Stimulated activated CD4-positive, alpha-beta T cell treated with anti-CD3 and anti-CD28 coated beads, Interleukin-1b, Interleukin-23, amount 100 ng/mL, for 1 hour (primary cell): ENCODE measurements at places on chromosomes 6 and 20.

GRCh38 chr20:31806564-31807355 is 12.4 kb upstream of the MYLK2 start:
- DNase-seq, result no peak

DNA sequence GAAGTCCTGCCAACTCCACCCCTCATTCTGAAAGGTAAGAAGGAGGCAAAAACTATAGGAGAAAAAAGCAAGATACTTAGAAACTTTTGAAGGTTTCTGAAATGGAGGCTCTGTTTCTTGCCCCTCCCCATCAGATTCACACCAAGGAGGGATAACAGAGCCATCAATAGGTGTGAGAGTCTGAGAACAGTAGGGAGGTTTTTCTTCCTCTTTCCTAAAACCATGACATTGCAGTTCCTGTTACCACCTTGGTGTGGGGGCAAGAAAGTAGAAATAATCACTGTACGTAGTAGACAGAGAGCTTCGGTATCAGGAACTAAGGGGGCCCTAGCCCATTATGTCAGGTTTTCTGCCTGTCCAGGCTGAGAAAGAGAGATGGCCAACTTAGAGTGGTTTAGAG is 333.3 kb upstream of the SYNCRIP start:
- no peak for DNase-seq

GRCh38 chr6:33717934-33718455 is 6.5 kb upstream of the UQCC2 start:
- DNase-seq, result no peak

DNA sequence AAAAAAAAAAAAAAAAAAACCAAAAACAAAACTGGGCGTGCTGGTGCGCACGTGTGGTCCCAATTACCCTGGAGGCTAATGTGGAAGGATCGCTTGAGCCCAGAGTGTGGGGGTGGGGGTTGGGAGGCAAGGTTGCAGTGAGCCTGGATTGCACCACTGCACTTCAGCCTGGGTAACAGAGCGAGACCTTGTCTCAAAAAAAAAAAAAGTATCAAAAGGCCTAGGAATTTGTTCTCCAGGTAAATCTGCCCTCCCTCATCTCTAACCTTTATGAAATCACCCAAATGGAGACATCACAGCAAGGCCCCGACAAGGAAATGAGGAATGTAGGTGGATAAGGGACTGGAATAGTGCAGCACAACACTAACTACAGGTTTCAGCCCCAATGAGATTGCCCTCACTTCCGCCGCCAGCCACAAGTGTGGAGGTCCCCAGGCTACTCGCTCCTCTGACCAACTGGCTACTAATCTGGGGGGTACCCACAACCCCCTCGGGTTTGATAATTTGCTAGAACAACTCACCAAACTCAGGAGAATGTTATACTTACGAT is 36.8 kb upstream of the DDR1 start:
- no peak for DNase-seq

GRCh38 chr6:51141080-51141479 is 322.4 kb downstream of the TFAP2B start:
- no peak for DNase-seq

DNA sequence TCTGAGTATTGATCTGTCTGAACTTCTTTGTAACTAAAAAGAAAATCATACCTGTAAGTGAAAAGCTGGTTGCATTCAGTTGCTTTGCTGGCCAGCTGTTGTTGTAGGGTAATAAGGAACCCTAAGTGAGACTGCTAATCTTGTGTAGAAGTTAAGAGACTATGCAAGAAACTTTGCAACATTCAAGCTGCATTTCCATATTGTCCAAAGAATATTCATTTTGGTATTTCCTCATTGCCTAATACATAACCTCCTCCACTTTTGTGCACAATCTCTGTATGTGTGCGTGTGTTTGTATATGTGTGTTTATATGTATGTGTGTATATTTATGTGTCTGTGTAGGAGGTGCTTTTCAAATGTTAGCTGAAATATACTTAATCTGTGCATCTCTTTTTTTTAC is 414.9 kb downstream of the CDKAL1 start:
- DNase-seq, result no peak

DNA sequence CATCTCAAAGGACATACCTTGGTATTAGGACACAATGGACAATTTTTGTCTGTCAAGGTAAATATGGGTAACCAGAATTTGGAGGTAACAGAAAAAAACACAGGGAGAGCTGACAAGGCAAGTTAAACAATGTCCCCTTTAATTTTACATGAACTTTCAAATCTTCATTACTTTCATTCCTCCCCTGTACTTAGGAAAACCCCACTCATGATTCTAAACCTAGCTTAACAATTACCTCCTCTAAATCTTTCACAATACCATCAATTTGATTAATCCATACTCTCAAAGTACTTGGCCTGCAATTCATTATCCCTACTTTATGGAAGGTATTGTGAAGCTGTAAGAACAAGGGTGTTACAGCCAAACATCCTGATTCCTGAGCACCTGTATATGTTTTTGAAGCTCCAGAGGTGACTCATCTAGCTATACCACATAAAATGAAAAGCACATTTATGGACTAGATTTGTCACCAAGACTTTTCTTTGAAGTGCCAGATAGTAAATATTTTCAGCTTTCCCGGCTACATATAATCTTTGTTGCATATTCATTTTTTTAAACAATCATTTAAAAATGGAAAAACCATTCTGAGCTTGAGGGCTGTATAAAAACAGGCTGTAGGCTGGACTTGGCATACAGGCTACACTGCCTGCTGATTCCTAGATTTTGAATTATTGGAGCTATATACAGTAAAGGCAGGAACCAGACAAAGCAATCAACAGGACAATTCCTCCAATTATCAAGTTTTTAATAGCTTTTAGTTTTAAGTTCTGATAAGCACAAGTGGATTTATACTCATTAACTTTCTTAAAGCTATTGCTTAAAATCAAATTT is 22.9 kb downstream of the DEK start:
- DNase-seq, result no peak

- no peak for DNase-seq
Measured at GRCh38 chr6:122620428-122620827, 10.2 kb downstream of the PKIB start.

DNA sequence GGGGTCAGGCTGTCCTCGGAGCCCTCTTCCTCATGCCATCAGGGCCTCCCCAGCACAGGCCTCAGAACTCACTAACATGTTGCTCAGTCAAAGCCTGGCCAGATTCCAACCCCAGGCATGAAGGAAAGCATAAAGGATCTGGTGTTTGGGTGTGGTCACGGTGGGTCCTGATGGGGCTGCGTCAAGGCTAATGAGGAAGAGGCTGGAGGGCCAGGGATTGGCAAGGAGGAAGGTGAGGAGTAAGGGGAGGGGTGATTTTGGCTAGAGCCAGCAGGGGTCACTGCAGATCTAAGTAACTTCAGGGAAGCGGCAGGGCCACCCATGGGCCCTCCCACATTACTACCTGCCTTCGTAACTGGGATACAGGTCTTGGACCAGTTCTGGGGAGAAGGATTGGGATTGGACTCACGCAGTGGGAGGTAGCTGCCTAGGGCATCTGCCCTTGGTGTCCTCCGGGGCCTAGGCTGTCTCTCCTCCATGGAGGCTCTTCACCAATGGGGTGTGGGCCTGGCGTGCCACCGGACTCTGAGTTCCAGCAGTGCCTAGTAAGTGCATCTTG is 36.2 kb upstream of the MRPS18A start:
- DNase-seq, result peak; percentile 57

DNA sequence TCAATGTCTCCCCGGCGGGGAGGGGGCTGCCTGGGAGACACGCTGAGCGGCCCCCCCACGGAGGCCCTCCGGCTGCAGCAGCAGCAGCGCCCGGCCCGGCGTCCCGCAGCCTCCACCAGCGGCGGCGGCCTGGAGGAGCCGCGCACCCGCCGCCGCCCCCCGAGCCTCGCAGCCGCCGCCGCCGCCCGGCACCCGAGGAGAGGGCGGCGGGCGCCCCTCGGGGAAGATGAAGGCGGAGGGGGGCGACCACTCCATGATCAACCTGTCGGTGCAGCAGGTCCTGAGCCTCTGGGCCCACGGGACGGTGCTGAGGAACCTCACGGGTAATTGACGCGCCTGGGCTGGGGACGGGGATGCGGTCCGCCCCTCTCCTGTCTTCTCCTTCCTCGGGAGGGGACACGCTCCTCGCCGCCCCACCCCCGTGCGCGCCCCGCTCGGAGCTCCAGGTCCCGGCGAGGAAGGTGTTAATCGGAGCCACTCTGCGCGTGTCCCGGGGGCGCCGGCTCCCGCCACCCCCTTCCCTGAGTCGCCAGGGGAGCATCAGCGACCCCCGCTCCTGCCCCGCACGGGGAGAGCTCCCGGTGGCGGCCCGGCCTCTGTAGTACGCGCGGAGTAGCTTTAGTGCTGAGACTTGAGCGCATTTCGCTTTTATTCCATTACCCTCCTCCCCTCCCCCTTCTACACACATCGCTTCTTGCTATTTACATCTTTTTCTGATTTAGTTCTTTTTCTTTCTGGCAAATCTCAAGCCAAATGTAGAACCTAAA is 686 bp downstream of the TMEM170B start:
- DNase-seq, result no peak

DNA sequence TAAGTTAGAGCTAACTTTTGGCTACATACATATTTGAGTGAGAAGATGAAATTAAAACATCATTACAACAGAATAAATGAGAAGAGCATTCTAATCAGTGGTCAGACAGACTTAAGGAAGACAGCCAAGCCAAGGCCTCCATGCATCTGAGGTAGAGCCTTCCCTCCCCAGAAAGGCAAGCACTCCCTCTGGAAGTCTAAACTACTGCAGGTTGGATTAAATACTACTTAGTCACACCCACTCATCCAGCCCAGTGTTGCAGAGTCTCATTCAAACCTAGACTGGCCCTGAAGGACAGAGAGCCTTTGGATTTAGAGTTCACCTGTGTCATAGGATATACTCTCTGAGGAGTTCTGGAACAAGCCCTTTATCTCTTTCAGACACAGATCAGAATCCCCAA is 29.2 kb downstream of the TMX4 start:
- no peak for DNase-seq

GRCh38 chr20:53767206-53767930 is 173.7 kb upstream of the ZNF217 start:
- DNase-seq, result no peak

GRCh38 chr6:117907601-117908245 is 659 bp downstream of the SLC35F1 start:
- DNase-seq, result no peak

GRCh38 chr6:81568973-81569372 is 183.5 kb downstream of the TENT5A start:
- no peak for DNase-seq

GRCh38 chr20:18728165-18728869 is 85.3 kb upstream of the SCP2D1 start:
- no peak for DNase-seq

DNA sequence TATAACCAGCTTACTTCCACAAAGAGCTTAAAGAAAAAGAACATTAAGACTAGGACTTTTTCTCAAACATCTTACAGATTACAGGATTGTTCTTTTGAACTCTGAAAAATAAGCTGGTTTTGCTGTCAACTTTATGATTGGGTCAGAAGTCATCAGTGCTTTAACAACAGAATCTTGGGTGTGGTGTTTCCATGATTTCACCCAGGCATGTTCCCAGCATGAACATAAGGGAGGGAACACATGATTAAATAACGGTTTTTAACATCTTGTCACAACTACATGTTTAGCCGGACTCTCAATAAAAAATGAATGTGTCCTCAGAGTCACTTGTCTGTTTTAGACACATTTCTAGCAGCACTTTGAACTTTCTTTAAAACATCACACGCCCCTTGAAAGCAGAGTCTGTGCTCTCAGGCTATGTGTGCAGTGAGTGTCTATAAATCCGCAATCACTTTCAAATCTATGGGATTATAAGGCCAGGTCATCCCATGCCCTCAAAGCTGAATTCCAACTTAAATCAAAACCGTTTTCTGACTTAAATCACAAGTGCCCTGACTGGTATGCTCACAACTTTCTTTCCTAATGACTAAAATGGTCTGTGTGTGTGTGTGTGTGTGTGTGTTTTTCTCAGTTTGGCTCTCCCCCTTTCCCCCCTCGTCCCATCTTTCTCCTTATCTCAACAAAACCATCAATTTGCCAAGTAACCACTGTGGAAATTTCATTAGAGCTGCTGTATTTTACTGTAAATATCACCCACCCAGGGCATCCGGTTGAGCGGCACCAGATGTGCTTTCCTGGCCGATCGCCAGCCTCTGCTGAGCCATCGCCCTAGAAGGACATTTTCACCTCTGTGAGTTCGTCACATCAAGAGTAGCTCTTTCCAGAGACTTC is 216.8 kb upstream of the DTNBP1 start:
- DNase-seq, result peak; percentile 14

DNA sequence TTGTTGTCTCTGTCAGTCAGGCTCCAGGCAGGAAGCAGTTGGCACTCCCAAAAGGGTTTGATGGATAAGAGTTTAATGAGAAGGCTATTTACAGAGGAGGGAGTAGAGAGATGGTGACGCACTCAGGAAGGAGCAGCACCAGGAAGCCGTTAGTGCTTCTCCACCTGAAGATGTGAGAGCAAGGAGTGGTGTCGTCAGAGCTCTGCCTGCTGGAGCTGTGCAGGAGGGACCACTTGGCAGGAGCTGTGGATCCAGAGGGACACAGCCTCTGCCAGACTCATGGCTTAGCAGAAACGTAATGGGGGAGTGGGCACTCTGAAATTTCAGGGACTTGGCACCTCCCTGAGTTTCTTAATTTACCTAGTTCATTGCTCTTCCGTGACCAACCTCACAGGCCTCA is 16.8 kb downstream of the DAAM2 start:
- no peak for DNase-seq

DNA sequence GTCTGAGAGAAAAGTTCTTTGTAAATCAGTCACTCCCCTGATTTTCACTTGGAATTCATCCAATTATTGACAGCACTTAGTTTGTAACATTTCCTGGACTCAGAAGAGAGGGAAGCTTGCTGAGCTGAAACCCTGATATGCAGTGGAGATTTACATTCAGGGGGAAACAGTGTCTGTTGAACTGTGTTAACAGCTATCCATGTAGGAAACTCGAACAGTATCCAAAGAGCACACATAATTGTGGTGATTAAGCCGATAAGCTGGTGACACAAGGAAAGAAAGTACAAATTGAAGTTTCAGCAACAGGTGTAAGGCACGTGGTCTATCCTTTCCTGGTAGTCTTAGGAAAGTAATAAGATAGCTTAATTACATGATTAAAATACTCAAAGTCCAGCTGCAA is 78.1 kb upstream of the FLRT3 start:
- DNase-seq, result no peak

DNA sequence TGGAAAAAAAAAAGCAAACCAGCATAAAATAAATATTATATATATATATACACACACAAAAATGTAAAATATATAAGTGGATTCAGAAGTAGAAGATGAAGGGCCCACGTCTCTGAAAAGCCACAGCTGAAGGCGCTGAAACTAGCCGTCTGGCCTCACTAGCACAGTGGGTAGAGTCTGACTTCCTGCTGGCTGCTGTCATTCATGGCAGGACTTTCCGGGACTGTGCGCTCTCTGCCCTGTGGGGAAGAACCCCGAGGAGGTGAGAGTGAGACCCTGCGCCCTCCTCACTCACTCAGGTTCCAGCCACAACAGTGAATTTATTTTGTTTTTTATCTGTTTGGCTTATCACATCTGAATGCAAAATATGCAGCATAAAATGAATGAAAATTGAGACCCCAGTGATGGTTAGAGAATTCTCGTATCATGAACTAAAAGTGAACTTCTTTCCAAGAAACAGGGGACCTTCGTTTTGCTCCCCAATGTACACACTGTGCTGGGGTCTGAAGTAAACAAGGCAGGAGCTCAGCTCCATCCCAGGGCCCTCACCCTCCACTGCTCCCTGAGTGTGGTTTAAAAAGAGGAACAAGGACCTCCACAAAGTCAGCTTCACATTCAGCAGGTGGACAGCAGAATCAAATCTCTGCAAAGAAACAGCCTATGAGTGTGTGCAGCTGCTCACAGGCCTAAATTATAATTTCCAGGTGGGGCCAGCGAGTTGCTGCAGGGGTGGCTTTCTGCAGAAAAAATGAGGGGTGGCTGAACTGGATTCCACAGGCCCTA is 1.3 kb upstream of the RAMACL start:
- no peak for DNase-seq
